Stimulated activated CD8-positive, alpha-beta memory T cell treated with anti-CD3 and anti-CD28 coated beads, Interleukin-7, amount 100 ng/mL, for 1 hour (primary cell): ENCODE measurements at places on chromosomes 1 and 21.

GRCh38 chr1:151435174-151435573 lies 24.1 kb downstream of the POGZ start:
- DNase-seq, result no peak

GRCh38 chr21:42466700-42467099 lies 29.3 kb downstream of the RSPH1 start:
- DNase-seq, result no peak

DNA sequence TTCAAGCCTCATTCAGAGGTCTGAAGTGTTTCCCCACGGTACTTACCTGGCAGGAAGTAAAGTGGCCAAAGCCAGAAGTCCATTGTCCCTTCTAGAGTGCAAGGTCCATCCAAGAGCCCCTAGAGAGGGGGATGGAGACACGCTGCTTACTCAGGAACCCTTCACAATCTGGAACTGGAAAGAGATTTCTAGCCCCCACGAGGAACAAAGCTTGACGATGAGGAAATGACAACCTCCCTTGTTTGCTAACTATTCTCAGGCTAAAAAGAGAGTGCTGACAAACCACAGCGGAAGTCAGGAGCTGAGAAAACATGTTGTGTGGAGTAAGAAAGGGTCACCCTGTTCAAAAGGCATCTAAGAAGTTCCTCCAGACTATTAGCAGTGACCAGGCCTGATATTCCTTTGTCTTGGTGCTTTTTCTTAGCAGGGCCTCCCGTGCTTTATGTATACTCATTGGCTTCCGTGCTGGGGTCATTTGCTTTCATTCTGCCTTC lies at the start of gene FCMR:
TSS of gene FCMR (minus strand) at position 170 of the 494 bp plus-strand sequence. CDS start at position 83, 87 bp downstream.
- DNase-seq, result no peak

DNA sequence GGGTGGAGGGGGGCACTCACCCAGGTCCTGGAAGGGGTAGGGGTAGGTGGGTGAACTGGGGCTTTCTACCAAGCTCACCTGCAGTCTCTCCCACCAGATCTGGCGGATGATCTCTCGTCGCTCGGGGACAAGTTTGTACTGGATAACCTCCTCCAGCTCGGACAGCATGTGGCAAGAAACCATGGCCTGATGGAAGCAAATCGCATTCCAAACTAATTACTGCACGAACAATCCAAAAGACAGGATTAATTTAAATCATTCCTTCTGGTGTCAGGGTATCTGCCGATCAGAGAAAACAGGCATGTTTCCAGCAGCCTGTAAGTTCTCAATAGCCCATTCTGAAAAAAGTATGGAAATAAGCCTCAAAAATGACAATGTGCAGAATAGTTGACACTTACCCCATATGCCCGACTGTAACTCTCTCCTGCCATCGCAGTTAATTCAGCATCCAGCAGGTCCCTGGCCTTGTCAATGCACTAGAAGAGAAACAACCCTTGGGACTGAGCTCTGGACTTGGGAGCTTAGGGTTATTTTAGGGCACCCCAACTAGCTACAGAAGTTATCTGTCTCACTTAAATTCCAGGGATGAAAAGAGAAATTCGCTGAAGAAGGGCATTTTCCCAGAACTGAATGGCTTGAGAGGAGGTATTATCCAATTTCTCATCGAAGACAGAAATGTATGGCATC lies 44.4 kb upstream of the ANGPTL7 start:
- DNase-seq, result no peak

DNA sequence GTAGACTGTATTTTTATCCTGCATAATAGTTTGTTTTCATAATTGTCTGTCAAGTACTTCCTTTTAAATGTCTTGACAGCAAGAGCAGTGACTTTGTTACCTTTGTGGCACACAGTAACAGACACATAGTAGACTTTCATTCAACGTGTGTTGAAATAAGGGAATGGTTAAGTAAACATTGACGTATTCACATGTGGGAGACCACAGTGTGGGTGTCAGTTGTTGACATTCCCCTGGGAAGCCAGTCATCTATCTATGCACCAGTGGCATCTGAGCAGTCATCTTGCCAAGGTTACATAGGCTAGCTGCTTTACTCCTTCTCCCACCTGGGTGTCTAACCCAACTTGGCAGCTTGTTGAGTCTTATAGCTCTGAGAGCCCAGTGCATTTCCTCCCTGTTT lies 1.4 kb upstream of the NUP133 start:
- no peak for DNase-seq

DNA sequence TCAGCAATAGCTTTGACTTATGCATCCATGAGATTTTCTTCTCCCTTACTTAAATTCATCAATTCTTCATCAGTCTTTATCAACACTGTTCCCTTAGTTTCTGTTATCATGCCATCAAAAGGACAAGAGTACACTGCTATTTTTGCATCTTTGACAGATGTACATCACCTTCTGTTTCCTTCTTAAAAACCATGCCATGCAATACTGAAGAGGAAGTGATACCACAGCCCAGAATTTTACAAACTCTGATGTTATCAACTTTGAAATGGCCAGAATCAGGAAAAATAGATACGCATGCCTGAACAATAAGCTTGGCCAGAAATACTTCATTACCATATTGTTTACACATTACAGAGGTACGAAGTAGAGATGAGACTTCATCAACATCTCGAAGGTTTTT lies 21.1 kb downstream of the FMO5 start:
- DNase-seq, result no peak
